Fibroblast of lung (primary cell): ENCODE measurements at places on chromosomes 6 and 20. TPM values are rescaled to one million over a fixed set of nuclear protein-coding genes. Genes with fewer than 3 reads are reported as not detected.

- no peak for DNase-seq
These were observed 156.4 kb downstream of the OR2B2 start for GRCh38 chr6:27755768-27756167.

BMP6 gene
- total RNA-seq, result under 0.01 TPM in 2 replicates

DNA sequence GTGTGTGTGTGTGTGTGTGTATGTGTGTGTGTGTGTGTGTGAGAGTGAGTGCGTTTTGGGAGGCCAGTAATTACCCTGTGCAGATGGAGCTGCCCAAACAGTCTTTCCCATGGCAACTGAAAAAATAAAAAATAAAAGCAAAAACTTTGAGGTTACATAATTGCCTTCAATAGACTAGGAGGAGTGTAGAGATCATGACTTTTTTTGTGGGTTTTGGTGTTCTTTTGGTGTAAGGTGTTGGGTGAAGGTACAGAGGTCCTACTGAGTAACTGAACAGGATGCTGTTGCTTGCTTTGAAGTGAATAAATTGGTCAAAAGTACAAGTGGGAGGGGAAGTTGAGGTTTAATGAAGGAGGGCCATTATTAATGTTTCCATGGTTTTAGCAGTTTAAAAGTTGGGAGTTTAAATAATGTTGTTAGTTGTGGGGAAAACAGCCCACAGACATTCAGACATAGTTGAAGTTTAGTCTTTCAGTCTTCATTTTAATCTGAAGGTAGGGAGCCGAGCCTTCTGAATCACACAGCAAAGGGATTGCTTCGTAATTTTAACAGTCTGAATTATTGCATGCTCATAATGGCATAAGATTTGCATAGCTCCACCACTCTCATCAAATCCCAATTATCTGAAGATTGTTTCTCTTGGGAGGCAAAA lies 251.4 kb downstream of the PRL start:
- no peak for DNase-seq

DNA sequence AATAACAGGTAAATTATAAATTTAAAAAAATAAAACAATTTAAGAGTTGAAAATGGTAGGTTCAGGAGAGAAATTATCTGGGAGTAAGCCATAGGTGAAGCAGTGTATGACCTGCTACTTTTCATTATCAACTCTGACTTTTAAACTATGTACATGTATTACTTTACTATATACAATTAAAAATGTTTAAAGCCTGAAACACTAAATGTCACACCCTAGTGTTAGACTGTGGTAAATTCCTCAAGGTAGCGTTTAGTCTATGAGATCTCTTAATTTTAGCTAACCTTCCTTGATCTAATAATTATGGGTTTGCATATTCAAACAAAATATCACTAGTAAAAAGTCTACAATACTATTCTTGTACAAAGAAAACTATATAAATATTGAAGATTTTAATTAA lies 22.3 kb upstream of the TBC1D32 start:
- DNase-seq, result no peak

- no peak for DNase-seq
These were observed 939 bp downstream of the DTNBP1 start for GRCh38 chr6:15661853-15662325.

ADGB gene
- total RNA-seq, result not detected in 2 replicates

CNPY3 gene
- total RNA-seq, result 23.9 and 30.4 TPM in 2 replicates

GATA5 gene
- total RNA-seq, result 0.26 and 0.83 TPM in 2 replicates
